ENCODE measurements at places on chromosomes 13 and 19. TPM values are rescaled to one million over a fixed set of nuclear protein-coding genes. Genes with fewer than 3 reads are reported as not detected.

The RINL gene
- total RNA-seq = 5.6 TPM

The SLC25A41 gene
- 0.23 TPM for total RNA-seq

The FLT1 gene
- total RNA-seq = 759 TPM

The CEACAM7 gene
- not detected for total RNA-seq

The IZUMO2 gene
- total RNA-seq = not detected

The OVOL3 gene
- not detected for total RNA-seq
